ENCODE measurements at places on chromosomes 12 and 14. TPM values are rescaled to one million over a fixed set of nuclear protein-coding genes. Genes with fewer than 3 reads are reported as not detected.
A peak's percentile ranks its signal among the peaks of the same experiment; 100 is the strongest.

The CCDC175 gene
- total RNA-seq: not detected

GRCh38 chr14:29321646-29322045 is 555.1 kb downstream of the FOXG1 start:
- H3K36me3 ChIP-seq: no peaks in the 10 kb centered on the region
- H3K4me1 ChIP-seq: no peaks in the 10 kb centered on the region
- no peak overlapping the region for H3K27ac ChIP-seq
- H3K27me3 ChIP-seq: no peaks in the 10 kb centered on the region
- no peak for DNase-seq
- H3K4me3 ChIP-seq: no peak overlapping the region

DNA sequence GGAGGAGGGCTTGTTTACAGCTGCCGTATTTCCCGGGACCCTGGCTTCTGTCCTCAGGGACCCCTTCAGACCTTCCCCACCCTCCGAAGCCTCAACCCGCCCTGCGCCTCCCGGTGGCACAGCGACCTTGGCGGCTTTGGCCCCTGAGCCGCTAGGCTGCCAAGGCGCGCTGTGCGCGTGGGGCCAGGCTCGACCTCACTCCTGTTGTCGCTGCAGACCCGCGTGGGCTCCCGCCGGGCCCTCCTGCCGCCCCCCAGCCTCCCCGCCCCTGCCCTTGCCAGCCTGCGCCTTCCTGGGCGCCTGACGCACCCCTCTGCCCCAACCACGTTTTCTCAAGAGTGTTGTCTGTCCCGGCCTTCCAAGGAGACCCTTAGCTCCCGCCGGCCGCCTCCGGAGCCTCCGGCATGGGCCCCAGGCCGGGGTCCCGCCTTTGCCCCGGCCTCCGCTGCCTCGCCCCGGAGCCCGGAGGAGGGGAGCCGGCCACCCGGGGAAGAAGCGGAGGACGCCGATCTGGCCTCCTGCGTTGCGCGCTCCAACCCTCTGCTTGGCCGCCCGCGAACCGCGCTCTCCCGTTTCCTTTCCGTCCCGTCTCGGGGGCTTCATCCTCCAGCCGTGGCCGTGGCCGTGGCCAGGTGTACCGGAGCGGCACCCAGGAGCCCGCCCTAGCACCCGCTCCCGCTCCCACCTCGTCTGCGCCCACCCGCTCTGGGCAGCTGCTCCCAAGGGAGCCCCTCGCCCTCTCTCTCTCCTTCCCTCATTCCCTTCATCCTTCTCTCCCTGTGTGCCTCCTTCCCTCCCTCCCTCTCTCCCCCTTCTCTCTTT is 19.9 kb downstream of the PPP2R5C start:
- peaks cover 12% of the 10 kb centered on the region for H3K27me3 ChIP-seq
- no peak for DNase-seq
- H3K4me3 ChIP-seq: peak overlapping the region; percentile 55
- peaks cover 7% of the 10 kb centered on the region for H3K4me1 ChIP-seq
- H3K27ac ChIP-seq: no peak overlapping the region
- no peaks in the 10 kb centered on the region for H3K36me3 ChIP-seq

GRCh38 chr14:77014004-77014604 is 14.4 kb downstream of the IRF2BPL start:
- H3K4me3 ChIP-seq: no peak overlapping the region
- no peak for DNase-seq
- H3K4me1 ChIP-seq: peaks cover 13% of the 10 kb centered on the region
- no peaks in the 10 kb centered on the region for H3K36me3 ChIP-seq

DNA sequence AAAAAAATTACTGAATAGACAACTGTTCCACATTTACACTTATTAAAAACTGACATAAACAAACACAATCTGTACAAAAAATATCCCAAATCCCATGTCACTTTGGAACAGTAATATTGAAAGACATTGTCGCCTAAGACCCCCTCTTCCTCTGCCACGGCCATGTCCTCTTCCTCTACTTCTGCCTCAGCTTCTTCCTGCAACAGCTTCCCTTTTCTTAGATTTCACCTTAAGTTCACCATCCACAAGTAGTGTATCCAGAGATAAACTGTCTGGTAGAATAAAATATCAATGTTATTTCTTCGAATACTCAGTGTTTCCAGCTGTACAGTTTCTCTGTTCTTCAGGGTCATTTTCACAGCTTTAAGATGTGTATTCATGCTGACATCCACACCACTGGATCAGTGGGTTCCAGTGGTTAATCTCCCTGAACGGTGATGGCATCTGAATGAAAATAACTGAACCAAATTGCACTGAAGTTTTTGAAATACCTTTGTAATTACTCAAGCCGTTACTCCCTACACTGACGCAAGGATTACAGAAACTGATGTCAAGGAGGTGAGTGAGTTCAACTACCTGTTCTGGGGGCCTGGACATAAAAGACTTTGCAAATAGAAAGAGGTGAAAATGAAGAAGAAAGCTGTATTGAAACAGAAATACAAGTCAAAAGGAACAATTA is 208.5 kb downstream of the C12orf50 start:
- DNase-seq: no peak
- H3K4me3 ChIP-seq: no peak overlapping the region
- no peaks in the 10 kb centered on the region for H3K4me1 ChIP-seq
- no peaks in the 10 kb centered on the region for H3K36me3 ChIP-seq

- no peak overlapping the region for H3K4me3 ChIP-seq
- H3K27ac ChIP-seq: peak overlapping the region; percentile 0
- H3K27me3 ChIP-seq: no peaks in the 10 kb centered on the region
- peaks cover 3% of the 10 kb centered on the region for H3K36me3 ChIP-seq
- no peak for DNase-seq
Measured at GRCh38 chr14:92549105-92549858, 35.7 kb downstream of the RIN3 start.

Measured in thymus (tissue), 14 donors.